ENCODE measurements at places on chromosomes 2 and 18.

DNA sequence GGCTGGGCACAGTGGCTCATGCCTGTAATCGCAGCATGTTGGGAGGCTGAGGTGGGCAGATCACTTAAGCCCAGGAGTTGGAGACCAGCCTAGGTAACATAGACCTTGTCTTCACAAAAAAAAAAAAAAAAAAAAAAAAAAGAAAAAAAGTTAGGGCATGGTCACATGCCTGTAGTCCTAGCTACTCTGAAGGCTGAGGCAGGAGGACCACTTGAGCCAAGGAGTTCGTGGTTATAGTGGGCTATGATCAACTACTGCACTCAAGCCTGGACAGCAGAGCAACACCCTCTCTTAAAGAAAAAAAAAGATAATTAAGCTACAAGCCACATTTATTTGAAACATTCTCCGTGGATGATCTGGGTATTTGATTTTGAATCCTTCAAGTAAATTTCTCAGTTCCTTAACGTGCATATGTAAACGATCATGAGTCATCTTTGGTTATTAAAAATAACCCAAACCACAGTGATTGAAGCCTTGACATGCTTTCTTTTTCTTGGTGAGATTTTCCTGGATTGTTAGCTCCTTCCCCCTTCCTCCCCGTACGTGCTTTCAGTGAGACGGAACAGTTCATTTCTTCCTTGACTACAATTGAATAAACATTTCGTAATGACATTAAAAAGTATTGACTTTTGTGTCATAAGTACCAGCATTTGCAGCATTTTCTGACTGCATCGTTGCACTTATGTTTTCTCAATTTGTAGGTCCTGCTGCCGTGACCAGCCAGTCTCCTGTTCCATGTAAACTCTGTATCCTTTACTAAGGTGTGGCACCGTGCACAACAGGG, 20.3 kb downstream of the RMC1 start:
- no peak for DNase-seq

DNA sequence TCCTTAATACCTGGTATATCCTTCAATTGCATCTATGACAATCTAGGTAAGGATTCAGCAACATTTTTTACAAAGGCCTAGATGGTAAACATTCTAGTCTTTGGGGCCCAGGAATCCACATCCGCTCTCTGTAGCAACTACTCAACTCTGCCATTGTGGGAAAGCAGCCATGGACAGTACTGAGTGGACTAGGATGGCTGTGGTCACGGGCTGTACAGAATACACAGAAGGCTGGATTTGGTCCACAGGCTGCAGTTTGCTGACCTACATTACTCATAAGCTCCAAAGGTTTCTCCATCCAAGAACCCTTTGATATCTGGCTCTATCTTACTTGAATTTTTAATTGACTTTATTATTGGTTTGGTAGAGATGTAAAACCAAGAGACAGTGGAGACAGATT, 418.3 kb upstream of the LRRTM1 start:
- no peak for DNase-seq

GRCh38 chr2:134295441-134295840, 41.6 kb downstream of the MGAT5 start:
- no peak for DNase-seq

DNA sequence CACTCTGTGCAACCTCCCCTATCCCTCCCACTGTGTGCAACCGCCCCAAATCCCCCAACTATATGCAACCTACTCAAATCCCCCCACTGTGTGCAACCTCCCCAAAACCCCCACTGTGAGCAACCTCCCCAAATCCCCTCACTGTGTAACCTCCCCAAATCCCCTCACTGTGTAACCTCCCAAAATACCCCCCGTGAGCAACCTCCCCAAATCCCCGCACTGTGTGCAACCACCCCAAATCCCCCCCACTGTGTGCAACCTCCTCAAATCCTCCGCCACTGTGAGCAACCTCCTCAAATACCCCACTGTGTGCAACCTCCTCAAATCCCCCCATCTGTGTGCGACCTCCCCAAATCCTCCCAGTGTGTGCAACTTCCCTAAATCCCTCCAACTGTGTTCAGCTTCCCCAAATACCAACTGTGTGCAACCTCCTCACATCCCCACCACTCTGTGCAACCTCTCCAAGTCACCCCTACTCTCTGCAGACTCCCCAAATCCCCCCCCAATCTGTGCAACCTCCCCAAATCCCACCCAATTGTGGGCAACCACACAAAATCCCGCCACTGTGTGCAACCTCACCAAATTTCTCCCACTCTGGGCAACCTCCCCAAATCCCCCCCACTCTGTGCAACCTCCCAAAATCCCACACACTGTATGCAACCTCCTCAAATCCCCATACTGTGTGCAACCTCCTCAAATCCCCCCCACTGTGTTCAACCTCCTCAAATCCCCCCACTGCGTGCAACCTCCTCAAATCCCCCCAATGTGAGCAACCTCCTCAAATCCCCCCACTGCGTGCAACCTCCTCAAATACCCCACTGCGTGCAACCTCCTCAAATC, 114.1 kb downstream of the TPO start:
- DNase-seq, result no peak

DNA sequence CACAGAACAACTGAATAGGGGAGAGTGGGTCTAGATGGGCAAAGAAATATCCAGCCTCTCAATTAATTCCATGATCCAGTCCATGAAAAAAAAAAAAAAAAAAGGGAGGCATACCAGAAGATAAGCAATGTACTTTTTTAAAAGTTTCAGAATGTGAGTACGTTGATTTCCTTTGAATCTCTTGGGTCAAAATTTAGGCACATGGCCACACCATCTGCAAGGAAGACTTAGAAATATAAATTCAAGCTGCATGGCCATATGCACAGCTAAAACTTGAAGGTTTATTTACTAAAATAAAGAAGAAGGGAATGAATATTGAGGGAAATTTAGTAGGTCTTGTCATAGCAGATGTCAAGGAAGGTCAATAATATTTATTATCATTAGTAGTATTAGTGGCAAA, 286.5 kb upstream of the CDH7 start:
- no peak for DNase-seq

- no peak for DNase-seq
Observed at GRCh38 chr2:201985728-201986462, 47.8 kb upstream of the FZD7 start.

DNA sequence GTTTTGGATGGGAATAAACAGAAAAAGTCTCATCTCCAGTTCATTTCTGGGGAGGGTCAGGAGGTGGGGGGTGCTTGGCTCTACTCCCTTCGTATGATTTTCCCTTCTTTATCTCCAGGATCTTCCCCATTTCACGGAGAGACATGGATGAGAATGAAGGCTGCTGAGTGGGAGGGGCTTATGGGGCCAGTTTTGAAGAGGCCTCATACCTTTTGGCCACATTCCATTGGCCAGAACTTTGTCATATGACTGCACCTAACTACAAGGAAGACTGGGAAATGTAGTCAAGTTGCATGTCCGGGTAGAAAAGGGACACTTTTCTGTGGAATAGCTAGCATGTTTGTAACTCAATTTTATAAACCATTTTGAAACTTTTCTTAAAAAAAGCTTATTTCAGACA, 117.6 kb downstream of the NEDD4L start:
- DNase-seq, result no peak

DNA sequence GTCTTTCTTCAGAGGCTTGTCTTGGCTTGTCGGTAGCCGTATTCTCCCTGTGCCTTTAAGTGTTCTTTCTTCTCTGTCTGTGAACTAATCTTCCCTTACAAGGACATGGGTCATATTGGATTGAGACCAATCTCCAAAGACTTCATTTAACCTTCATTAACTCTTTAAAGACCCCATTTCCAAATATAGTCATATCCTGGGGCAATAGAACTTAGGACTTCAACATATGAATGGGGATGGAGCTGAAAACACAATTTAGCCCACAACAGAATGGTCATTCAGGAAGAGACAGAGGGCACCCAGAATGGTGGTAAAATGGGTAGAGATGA, 82.1 kb upstream of the TANK start:
- DNase-seq, result no peak

DNA sequence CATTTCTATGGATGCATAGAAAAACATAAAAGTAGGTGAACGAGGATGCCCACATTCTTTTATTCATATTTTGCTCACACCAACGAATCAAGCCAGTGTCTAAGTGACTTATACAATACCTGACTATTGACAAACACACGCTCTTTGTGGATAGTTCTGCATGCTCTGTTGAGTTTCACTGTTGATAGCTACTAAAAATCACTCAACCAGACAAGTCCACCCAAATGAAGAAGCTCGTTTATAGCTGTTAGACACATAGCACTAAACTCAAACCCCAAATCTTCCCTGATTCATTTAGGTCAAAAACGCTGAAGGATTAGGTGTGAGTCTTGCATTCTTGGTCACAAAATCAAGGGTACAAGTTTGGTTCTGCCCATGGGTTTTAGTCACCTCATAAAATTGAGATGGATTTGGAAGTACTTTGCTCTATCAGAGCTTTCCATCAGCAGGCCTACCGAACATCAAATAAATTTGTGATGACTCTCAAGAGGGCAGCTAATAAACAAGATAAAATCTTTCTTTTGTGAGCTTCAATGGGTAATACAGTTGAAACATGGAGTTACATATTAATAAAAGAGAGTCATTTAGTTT, 92.7 kb upstream of the ETAA1 start:
- DNase-seq, result no peak

DNA sequence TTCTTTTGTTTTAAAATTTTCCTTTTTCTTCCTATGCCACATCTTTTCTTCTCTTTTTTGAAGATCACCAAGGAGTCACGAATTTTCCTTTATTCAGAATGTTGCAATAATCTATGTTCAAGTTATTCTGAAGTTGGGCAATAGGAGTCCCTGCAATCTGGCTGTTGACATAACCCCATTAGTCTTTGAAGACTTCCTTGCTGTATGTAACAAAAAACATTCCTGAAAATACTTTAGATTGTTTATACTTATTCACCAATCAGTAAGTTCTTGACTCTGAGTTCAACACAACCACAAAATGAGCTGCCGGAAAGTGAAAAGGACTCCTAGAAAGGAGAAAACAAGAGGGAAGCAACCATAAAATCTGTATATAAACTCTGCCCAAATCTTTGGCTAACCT, 62.8 kb downstream of the TMEM237 start:
- no peak for DNase-seq

- DNase-seq, result peak; percentile 18
Observed at GRCh38 chr2:172639823-172640222, 83.9 kb downstream of the PDK1 start.

Measured in T-helper 2 cell treated with Interferon-gamma antibody and Interleukin-4, amounts not matched to agents 5 μg/mL and 100 μg/mL, for 36 hours (primary cell).